SK-N-SH treated with all-trans-retinoic acid at 6 μM for 48 hours (cell line): ENCODE measurements at places on chromosomes 12 and 14.

DNA sequence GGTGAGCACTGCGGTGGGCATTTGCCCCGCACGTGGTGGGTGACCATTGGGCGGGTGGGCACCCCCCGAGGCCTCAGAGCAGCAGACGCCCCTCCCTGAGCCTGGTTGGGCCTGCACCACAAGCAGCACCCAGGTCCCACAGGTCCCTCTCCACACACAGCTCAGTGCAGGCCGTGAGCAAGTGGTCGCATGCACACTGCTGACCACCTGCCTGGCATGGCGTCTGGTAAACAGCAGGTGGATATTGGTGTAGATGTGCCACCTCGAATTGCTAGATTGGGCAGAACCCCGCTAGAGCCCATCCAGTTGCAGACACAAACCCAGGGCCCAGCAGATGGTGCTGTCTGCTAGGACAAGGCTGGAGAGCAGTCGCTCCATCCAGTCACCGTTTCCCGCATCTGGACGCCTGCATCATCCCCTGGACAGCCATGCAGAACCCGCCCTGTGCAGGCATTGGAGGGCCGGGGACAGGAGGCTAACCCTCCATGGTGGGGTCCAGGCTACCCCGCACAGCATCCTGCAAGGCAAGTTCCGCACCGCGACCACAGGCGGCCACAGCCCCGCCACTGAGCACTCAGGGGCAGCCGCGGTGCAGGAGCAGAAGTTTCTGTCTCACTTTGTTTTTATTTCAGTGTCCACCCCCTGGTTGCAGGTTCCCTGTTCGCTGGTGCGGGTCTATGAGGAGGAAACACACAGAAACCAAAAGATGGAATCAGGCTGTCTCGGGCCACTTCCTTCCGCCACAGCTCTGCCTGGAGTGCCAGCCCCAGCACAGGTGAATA is 45.6 kb upstream of the RIMBP2 start:
- ATAC-seq, result peak; percentile 37; the same call in 1 of the 3 replicates

GRCh38 chr14:26839481-26839880 is 241.6 kb upstream of the NOVA1 start:
- ATAC-seq, result no peak

- no peak for ATAC-seq
Observed at GRCh38 chr12:72432037-72432604, 160.0 kb downstream of the TRHDE start.

DNA sequence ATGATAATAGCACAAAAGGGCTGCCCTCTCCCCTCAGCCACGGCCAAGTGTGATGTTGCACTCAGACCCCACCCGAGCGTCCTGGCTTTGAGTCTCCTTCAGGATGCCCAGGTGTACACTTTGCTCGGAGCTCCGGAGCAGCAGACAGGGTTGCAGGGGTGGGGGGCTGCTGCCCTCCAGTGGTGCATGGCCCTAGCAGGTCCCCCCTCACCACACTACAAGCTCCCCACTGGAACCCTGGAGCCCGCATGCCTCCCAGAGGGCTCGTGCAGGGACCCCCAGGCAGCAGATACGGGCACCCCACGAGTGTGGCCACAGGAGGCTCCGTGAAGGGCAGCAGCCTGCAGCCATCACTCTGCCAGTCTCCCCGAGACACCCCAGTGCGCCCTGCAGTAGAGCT is 69.9 kb upstream of the C14orf180 start:
- no peak for ATAC-seq

GRCh38 chr14:99271221-99271941 is 616 bp downstream of the BCL11B start:
- ATAC-seq, result no peak

- ATAC-seq, result no peak
Observed at GRCh38 chr12:19970821-19971220, 397.5 kb upstream of the PDE3A start.

GRCh38 chr12:16530268-16530850 is 75.6 kb downstream of the LMO3 start:
- no peak for ATAC-seq

DNA sequence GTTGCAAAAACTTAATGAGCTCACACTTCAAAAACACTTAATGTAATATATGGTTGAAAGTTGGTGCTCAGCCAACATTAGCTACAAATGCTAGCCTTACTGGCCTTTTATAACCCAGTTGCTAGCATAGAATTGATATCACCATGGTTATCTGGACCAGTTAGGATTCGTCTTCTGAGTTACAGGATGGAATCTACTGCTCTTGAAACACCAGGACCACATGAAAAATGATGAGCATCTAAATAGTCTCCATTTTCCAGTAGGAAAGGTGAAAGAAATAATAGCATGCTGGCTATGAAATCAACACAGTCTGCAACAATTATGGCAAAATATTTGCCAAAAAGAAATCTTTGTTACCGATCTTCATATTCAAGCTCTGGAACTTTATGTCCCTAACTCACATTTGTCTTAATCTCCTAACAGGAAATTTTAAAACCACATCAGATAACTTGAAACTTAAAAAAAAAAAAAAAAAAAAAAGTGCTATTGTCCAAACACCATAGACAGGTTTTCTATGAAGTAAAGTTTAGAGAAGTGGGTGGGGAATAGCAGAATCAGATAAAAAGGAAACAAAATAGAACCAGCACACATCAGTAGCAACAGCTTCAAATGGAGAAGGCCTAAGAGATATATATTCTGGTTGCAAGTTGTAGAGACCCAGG is 12.6 kb upstream of the CD69 start:
- no peak for ATAC-seq

DNA sequence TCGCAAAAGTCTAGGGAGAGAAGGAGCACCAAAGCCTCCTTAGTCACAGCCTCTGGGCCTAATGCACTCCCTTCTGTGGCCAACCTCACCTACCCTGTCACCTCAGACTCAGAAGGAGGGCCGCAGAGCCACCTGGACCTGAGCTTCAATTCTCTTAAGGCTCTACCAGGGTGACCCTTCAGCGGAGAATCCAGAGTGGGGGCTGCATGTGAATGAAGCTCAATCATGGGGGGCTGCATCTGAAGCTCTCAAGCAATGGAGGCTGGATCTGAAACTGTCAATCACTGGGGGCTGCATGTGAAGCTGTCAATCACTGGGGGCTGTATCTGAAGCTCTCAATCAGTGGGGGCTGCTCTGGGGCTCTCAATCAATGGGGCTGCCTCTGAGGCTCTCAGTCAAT is 43.1 kb upstream of the EIF5 start:
- no peak for ATAC-seq

DNA sequence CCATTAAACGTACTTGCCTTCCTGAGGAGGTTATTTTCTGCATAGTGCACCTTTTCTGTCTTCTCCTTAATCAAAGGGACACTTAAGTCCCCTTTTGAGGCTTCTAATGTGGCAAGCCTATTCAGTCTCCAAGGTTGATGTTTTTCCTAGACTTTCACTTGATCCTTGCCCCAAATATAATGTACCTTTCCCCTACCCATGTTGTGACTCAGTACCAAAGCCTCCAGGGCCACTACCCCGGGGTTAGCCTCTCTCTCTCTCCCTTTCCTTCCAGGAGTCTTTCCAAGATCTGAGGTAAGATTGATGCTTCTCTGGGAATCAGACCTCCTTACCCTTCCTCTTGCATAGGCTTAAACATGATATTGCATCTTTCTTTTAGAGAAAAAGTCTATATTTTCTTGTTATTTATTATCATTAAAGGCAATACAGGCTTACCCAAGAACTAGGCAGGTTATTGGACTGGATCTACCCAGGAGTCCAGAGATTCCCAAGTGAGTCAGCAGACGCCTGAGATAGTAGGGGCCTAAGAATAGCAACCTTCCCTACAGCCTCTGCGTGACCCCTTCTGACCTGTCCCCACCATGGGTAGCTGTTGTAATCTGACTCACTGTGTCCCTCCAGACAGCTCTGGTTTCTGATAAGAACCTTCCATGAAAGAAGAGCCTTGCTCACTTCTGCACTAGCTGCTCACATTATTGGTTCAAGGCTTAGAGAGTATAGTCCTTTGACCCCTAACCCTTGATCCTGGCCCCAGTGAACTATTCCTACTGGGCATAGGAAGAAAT is 172.9 kb downstream of the ZFP36L1 start:
- no peak for ATAC-seq

- ATAC-seq, result no peak
Observed at GRCh38 chr12:46679754-46680153, 146.0 kb downstream of the SLC38A4 start.

GRCh38 chr12:106144847-106145246 is 6.1 kb upstream of the NUAK1 start:
- no peak for ATAC-seq

- no peak for ATAC-seq
Observed at GRCh38 chr14:99745307-99745951, 47.8 kb upstream of the EML1 start.

- ATAC-seq, result peak; percentile 43; the same call in 1 of the 3 replicates
Observed at GRCh38 chr14:89674936-89675335, 257.9 kb upstream of the FOXN3 start.

DNA sequence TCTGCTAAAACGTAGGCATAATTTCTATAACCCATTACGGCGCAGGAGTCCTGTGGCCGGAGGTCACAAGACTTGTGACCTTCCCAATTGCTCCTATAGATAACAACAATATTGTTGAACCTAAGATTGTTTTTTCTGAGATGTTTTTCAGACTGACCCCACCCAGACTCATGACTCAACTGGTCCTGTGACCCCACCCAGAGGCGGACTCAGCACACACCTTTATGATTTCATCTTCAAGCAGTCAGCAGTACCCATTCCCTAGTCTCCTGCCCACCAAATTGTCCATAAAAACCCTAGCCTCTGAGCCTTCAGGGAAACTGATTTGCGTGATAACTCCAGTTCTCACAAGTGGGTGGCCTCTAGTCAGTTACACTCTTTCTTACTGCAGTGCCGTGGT is 5.9 kb upstream of the PPP4R3A start:
- ATAC-seq, result no peak

GRCh38 chr12:622416-622815 is 40.8 kb downstream of the NINJ2 start:
- no peak for ATAC-seq

- peak; percentile 41; the same call in 1 of the 3 replicates for ATAC-seq
Observed at GRCh38 chr12:94783862-94784261, 133.5 kb upstream of the TMCC3 start.

DNA sequence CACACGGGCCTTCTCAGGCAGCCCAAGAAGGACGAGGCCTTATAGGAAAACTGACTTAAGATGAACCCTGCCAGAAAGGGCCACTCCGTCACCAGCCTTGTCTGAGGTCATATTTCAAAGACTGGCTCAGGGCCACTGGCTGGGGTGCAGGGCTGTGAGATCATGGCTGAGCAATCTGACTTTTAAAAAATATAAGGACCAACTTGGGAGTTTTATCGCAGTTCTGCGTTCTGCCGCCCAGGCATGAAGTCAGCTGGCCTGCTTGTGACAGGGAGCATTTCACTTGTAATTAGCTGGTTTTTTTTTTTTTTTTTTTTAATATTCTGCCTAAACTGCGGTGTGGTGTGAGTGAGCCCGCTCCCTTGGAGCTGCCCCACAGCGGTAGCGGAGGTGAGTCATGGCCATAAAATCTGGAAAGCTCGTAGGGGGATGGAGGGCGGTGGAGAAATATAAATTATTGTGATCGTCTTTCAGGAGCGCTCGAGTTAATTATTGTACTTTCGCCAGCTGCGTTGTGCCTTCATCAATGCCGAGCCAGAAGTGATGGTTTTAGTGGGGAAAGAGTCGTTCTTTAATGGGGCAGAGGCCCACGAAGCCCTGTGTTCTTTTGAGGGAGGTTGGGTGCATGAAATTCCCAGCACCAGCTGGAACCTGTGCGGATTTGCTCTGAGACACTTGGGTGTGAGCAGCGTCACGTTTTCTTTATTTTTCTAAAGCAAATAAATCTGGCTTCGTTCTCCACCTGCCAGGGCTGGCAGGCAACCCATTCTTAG is 231.9 kb downstream of the C12orf75 start:
- peak; percentile 93 for ATAC-seq

GRCh38 chr14:74475678-74476077 is 17.4 kb downstream of the NPC2 start:
- peak; percentile 87 for ATAC-seq

DNA sequence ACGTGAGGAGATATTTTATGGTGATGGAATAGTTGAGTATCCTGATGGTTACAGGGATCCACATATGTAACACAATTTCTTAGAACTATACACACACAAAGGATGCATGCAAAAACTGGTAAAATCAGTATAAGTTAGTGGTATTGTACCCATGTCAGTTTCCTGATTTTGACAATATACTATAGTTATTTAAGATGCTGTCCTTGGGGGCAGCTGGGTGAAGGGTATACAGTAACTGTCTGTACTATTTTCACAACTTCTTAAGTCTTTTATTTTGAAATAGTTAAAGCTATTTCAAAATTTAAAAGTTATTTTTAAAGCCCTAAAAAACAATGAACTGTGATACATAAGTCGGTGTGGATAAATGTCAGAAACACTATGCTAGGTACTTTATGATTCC is 24.5 kb upstream of the POLR3B start:
- ATAC-seq, result no peak
